ENCODE measurements at places on chromosomes 12 and 14.

- DNase-seq, result no peak
Measured at GRCh38 chr14:22540811-22541360, 48.1 kb downstream of the DAD1 start.

DNA sequence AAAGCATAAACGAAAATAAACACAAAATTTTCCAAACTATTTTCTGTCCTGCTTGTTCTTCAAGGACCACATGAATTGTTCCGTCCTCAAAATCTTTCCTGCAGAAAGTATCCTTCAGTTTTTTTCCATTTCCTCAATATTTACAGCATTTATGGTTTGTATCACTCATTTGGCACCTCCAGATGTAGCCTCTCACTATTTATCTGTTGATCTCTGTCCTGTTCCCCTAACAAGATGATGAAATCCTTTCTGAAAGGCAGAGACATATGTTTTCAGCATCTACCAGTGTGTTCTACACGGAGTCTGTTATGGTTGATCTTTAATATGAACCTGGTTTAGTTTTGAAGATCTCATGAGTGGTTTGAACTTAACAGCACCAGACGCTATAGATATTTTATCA is 490.2 kb downstream of the NELL2 start:
- no peak for DNase-seq

GRCh38 chr12:91633734-91634357 is 451.2 kb upstream of the DCN start:
- no peak for DNase-seq

GRCh38 chr12:5777451-5777850 is 167.6 kb downstream of the ANO2 start:
- DNase-seq, result no peak

DNA sequence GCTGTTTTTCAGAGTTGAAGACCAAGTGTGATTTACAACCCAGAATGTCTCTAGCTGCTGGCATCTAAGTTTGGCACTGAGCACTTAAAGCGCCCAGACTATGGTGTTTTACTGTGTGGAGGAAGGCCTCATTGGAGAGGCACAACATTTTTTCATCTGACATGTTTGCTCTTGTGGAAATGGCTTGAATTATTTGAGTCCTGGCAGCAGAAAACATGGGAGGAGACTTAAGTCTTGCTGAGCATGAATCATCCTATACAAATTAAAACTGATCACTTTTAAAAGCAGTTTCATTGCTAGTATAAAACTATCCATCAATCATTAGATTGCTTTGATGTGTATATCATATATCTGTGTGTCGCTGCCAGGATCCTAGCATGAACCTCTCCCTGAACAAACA is 85.9 kb upstream of the REP15 start:
- DNase-seq, result no peak

GRCh38 chr14:94886931-94887330 is 117.0 kb upstream of the GSC start:
- DNase-seq, result no peak

- DNase-seq, result no peak
Measured at GRCh38 chr14:37550511-37550910, 44.5 kb downstream of the FOXA1 start.

- no peak for DNase-seq
Measured at GRCh38 chr12:57464569-57464968, 5.0 kb downstream of the GLI1 start.

GRCh38 chr12:54082397-54082892 is 28.8 kb downstream of the HOXC4 start:
- no peak for DNase-seq

- no peak for DNase-seq
Measured at GRCh38 chr12:47984331-47984801, 19.9 kb downstream of the COL2A1 start.

DNA sequence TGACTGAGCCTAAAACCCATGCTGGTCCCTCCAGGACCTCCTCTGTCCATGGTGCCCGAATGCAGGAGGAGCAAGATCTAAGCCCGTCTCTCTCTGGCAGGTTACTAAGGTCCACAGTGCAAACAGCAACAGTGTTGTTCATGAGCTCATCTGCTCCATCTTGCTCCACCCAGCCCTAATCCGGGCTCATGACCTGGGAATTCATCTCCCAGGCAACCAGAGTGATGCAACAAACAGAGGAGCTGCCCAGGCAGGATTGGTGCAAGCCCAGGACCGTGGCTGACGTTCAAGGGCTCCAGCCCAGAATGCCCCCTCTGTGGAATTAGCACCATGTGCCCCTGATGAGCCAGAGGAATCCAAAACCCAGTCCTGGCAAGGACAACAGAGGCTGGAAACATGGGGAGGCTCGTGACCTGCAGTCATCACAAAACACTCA is 29.9 kb downstream of the HSPB8 start:
- no peak for DNase-seq

GRCh38 chr12:19186722-19187661 is 57.5 kb downstream of the PLEKHA5 start:
- no peak for DNase-seq

DNA sequence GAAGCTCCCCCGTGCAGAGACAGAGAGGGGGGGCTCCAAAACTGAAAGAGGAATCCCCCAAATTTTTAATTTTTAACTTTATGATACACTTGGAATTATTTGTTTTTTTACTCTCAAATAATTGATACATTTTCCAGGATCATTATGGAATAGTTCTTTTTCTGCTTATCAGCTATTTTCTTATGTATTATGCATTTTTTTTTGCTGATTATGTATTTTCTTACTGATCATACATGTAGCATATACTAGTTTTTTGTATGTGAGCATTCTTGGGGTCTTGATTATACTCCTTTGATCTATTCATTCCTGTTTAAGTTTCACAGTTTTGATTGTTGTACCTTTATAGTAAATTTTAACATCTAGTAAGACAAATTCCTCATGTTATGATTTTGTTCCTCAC is 55.5 kb upstream of the LDHB start:
- DNase-seq, result no peak

- no peak for DNase-seq
Measured at GRCh38 chr14:64766430-64767151, 62.4 kb downstream of the PLEKHG3 start.

DNA sequence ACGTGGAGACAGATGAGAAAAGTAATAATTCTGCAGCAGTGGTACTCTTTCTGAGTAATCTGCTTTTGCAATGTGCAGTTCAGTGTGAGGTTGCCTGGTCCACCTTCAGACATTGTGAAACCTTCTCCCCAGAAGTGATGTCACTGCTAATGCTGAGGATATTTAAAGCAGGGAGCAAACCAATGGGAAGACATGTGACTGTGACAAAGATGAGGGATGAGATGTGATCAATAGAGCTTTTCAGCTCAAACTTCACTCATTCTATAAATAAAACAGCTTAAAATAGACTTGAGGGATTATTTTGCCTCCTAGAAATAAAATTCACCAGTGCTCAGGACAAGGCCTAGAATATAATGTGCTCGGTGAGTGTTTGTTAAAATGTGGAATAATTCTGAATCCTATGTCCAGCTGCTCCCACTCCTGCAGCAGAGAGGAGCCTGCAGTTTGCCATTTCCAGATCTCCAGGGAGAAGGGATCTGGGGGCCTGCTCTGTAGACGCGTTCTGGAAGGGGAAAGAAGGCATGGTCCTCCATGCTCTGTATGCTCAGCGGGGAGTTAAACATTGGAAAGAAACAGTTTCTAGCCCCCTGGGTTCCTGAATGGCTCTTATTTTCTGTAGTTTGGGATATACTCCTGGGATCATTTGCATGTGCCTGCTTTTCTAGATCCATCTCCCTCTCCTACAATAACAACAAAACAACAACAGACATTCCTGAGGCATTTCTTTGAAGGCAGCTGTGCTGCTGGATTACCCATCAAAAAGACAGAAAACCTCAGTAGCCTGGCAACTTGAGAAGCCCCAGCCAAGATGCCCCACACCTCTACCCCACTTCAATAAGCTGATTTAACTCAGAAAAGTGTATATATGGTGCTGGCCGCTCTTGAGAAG is 8.9 kb downstream of the SLC7A8 start:
- DNase-seq, result no peak

- no peak for DNase-seq
Measured at GRCh38 chr12:50677858-50678257, 86.0 kb upstream of the ATF1 start.

GRCh38 chr12:76299536-76300296 is 48.5 kb downstream of the BBS10 start:
- no peak for DNase-seq

GRCh38 chr14:74364271-74364880 is 16.1 kb downstream of the VRTN start:
- DNase-seq, result no peak

DNA sequence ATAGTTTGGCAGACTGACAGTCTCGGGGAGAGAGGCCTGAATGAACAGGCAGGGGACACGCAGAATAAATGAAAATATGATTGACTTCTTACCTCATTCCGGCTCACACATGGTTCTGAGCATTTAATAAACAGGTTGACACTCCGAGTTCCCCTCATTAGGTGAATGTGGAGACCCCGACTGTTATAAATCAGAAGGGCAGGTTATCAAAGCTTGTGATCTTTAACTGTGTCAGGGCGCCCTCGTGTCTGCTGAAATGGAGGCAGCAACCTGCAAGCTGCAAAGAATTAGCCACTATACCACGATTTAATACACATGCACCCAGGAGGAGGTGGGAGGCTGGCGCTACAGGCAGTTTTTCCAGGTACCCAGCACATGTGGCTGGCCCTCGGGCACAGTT is 627.5 kb downstream of the MED13L start:
- no peak for DNase-seq

DNA sequence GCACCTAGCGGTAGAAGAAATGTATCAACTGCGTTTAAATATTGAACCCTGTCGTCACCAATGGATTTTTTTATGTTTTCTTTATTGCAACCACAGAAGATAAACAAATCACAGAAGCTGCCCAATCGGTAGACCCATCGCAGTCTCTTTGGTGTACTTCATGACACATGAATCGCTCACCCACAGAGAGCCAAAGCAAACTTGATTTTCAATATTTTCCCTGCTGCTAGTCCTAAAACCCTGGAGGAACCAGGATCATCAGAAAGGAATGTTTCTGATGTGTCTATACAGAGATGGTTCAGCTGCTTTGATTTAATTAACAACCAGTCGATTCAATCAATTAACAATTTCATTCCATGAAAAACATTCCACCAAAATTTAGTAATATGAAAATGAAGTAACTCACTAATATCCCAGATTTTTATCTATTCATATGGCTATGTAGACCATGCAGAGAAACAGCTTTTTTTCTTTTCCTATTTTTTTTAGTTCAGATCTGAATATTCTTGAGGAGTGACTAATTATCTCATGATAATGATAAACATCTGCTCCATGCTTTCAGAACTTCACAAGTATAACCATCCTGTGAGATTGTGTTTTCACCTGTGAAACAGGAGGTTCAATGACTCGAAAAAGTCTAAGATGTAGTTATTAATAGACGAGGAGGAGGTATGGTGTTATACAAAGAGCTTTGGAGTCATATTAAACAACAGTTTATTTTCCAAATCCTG is 46.1 kb downstream of the DIO2 start:
- DNase-seq, result no peak

DNA sequence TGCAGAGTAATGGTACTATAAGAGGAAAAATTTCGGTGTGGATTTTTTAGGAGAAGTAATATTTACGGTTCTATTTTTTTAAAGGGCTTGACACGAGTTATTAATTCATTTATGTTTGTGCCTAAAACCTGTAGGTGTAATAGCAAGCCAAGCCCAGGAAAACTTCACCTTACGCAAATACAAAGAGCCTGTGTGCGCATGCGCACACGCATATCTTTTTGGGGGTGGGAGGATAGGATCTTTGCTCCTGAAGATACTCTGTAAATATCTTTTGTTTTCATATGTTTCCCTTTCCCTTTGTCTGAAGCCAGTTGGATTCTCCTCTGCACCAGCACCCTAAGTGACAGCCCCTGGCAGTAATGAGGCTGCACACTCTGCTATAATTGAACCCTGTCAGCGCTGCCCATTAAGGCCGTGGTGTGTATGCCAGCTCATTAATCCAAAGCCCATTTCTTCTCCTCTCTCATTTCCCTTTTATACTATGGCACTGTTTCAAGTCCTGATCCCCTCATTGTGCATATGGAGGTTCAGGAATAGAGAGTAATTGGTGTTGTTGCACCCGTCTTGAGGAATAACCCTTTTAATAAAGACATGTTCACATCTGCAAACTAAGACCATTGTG is 327.2 kb upstream of the E2F7 start:
- DNase-seq, result no peak

GRCh38 chr12:107748472-107748871 is 12.5 kb downstream of the PRDM4 start:
- no peak for DNase-seq

GRCh38 chr12:62865937-62866336 is 69.0 kb downstream of the PPM1H start:
- no peak for DNase-seq

GRCh38 chr14:95218006-95218405 is 60.7 kb upstream of the DICER1 start:
- DNase-seq, result no peak

- no peak for DNase-seq
Measured at GRCh38 chr14:63383776-63384367, 65.1 kb upstream of the GPHB5 start.

- DNase-seq, result no peak
Measured at GRCh38 chr14:35268946-35269345, 23.2 kb upstream of the PSMA6 start.

DNA sequence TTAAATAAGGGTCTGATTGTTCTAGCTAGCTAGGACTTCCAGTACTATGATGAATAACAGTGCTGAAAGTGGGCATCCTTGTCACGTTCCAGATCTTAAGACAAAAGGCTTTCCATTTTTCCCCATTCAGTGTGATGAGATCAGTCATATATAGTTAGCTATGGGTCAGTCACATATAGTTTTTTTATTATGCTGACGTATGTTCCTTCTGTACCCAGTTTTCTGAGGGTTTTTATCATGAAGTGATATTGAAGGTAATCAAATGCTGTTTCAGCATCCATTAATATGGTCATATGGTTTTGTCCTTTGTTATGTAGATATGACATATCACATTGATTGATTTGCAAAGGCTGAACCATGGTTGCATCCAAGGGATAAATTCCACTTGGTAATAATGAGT is 800.1 kb upstream of the FBXO33 start:
- no peak for DNase-seq

DNA sequence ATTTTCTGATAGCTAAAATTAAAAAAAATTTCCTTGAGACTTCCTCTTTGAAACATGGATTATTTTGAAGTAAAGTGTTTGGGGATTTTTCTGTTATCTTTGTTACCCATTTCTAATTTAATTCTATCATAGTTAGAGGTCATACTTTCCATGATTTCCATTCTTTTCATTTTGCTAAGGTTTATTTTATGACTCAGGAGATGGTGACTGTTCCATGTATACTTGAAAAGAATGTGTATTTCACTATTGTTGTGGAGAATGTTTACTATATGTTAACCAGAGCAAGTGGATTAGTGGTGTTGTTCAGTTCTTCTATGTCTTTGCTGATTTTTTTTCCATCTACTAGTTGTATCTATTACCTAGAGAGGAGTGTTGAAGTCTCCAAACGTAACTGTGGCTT is 250.5 kb upstream of the PELI2 start:
- DNase-seq, result no peak

DNA sequence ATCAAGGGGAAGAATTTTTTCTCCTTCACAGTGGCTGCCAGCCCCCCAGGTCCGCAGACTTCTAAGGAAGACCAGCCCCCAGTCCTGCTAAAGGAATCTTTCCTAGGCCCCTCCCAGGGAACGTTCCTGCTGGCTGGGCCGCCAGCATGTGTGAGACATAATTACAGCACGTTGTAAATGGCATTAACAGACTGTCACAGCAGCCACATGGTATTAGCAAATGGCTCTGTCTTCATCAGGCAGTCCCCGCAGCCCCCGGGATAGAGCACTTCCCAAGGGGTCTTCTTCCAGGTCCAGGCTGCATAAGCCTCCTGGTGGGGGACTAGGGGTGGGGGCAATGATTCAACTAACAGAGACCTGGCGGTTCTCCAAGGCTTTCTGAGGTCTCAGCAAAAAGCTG is 34.9 kb upstream of the FAM222A start:
- DNase-seq, result no peak

Data from stimulated activated CD4-positive, alpha-beta T cell treated with anti-CD3 and anti-CD28 coated beads, Interleukin-1b, Interleukin-23, amount 100 ng/mL, for 24 hours (primary cell).